ENCODE measurements at places on chromosomes 6 and 20.
A peak's percentile ranks its signal among the peaks of the same experiment; 100 is the strongest.

DNA sequence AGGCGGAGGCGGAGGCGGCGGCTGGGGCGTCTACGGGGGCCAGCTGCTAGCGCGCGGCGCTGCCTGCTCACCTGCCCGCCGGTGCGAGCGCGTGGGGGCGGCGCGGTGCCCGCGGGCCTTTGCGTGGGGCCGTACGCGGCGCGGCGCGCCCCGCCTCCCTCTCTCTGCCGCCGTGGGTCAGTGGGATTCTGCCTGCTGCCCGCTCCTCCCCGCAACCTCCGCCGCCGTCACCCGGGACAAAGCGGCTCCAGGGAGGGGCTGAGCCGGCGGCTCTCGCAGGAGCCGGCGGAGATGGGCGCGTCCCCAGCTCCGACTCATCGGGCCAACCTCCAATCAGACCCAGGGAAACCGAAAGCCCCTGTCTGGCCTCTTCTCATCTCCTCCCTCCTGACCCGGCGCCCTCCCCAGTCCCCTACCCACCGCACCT is at the start of gene RCAN2:
TSS of gene RCAN2 (minus strand) at position 249 of the 427 bp plus-strand sequence.
- DNase-seq, result peak; percentile 56

GRCh38 chr6:41813469-41813868 is 26.0 kb downstream of the TOMM6 start:
- DNase-seq, result no peak

DNA sequence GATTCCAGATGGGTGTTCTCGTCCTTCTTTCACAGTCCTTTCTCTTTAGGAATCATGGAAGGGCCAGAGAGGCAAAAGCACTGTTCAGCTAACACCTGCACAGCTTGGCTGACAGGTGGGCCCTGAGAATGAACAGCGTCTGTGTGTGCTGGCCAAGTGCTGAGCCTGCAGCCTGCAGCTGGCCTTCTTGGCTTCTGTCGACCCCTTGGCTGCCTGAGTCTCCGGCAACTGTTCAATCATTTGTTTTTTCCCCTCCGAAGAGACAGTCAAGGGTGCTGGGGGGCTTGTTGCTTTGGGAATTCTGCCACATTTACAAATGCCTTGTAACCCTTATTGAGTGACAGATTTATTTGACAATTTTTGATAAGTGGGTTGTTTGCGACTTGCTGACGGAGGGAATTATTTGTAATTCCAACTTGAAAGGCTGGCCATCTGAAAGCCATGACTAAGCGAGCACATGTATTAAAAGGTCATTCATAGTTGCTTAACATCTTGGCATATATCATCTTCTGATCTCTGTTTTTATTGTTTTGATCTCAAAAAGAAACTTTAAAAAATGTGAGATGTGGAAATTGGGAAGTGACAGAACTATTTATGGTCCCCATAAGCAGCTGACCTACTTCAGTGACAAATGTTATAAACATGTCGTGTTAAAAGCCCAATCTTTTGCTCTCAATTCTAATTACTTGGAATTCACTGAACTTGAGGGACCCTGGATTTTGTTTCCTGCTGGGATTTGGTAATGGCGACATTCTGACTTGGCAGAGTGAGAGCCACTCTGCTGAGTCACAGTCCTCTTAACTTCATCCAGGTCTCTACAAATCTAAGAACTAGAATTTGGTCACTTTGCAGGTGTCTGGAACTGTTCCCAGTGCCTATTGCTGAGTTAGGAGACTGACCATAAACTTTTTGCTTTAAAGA is 41.9 kb upstream of the FERMT1 start:
- DNase-seq, result no peak

- DNase-seq, result peak; percentile 18
Measured at GRCh38 chr6:121847806-121848522, 412.5 kb downstream of the GJA1 start.

GRCh38 chr20:61698598-61699494 is 366.8 kb downstream of the TAF4 start:
- no peak for DNase-seq

GRCh38 chr20:25300496-25301170 is 52.7 kb downstream of the PYGB start:
- no peak for DNase-seq

DNA sequence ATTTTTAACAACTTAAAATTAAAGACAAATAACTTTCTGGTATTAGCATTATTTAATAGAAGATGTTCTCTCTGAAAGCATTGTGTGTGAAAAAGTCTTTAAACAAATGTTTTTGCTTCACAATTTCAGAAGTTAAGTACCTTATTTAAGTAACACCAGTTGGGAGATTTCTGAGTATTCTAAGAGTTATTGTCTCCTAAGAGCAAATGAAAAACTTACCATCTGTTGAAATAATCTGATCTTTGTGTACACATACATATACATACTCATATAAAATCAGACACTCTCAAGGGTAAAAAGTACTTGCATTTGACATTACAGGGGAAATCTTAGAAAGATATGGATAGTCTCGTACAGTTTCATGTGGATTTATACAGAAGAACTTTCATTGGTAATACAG is 2.4 kb downstream of the BTBD3 start:
- no peak for DNase-seq

DNA sequence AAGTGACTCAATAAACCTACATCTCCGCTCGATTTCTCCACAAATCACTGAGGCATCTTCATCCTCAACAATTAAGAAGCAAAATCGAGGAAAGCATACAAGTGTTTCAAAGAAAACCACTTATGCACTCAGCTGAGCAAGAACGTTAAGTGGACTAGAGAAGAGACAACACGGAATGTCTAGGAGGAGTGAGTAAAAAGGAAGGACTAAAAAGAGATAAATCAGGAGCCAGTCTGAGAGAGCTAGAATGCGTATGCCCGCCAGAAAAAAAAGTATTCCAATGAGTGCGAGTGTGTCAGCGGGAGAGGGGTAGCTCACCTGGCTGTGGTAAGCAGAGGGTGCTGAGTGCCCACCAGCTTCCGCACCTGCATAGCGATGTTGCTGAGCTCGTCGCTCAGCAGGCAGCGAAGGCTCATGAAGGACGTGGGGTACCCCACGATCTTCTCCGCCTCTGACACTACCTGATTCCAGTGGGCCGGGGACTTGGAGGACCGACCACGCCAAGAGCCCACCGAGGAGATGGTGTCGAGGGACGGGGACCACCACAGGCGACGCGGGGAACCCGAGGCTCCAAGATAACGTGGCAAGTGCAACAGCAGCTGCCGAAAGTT is 587 bp downstream of the PDSS2 start:
- DNase-seq, result peak; percentile 68

DNA sequence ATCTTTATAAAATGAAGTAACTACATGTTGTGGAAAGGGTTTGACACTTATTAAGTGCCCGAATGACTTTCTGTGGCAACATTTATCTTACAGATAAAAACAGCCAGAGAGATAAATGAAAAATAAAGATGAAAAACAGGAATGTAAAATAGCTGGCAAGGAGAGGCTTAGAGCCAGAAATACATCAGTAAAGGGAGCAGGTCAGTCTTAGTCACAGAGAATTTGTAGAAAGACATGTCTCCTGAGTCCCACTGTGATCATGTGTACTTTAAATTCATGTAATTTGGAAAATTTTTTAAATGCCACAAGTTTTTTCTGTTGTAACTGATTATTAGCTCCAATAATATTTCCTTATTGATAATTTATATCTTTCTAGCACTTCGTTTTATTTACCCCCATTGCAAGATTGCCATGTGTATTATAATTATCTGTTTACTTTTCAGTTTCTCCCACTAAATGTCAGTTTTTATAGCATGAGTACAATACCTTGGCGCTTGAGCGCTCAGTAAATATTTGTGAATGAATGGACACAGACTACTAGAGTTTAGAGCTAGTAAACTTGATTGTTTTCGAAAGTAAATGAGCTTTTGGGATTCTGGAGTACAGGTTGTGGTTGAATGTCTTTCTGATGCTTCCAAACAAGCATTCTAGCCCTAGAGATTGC is 15.2 kb downstream of the TAB2 start:
- DNase-seq, result no peak

DNA sequence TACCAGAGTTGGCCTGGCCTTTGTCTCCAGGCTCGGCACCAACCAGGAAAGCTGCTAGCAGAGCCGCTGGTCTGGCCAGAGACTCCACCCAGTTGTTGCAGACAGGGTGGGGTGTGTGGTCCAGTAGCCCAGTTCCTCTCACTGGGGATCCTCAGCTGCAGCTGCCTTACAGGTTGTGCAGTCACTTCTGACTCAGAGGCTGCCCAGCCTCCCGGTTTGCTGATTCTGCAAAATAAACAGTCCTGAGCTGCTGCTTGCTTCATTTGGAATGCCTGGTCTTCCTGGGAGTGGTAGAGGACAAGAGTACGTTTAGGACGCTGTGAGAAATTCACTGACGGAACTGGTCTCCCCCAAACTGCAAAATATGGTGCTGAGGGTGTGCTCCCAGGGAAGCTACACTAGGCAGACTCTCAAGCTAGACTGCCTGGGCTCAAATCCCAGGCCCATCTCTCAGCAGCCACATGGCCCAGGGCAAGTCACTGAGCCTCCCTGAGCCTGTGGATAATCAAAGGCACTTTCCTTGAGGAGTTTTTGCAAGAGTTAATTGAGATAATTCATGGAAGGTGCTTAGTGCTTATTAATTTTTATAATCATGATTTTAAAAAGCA is 246.1 kb downstream of the TFAP2C start:
- no peak for DNase-seq

DNA sequence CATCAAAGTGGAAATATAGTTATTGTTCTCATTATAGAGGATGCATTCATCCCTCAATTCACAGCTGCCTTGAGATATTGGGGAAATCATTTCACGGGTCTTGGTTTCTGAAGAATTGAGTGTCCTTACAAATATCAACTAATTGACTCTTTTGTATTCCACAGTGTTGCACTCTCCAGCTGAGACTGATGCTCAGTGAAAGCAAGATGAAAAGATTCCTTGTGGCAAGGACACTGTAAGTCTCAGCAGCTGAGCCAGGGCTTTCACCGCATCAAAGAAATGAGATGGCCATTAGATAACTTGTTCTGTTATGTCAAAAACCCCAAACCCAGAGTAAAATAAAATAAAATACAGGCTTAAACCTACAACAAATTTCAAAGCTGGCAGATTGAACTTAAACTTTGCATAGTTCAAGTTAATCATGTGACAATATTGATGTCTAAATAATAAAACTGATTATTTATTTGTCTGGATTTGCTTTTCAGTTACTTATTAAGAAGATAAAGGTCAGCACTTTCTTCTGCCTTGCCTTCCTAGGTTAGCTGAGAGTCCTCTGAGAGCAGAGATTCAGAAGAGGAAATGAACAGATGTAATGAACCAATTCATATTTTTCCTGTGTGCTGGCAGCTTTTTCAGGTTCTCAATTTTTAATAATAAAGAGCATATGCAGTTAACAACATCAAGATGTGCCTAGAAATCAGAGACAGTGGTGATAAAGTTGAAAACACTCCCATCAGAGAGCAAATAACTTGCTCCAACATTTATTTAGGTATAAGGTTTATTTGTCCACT is 82.4 kb upstream of the SMLR1 start:
- no peak for DNase-seq

DNA sequence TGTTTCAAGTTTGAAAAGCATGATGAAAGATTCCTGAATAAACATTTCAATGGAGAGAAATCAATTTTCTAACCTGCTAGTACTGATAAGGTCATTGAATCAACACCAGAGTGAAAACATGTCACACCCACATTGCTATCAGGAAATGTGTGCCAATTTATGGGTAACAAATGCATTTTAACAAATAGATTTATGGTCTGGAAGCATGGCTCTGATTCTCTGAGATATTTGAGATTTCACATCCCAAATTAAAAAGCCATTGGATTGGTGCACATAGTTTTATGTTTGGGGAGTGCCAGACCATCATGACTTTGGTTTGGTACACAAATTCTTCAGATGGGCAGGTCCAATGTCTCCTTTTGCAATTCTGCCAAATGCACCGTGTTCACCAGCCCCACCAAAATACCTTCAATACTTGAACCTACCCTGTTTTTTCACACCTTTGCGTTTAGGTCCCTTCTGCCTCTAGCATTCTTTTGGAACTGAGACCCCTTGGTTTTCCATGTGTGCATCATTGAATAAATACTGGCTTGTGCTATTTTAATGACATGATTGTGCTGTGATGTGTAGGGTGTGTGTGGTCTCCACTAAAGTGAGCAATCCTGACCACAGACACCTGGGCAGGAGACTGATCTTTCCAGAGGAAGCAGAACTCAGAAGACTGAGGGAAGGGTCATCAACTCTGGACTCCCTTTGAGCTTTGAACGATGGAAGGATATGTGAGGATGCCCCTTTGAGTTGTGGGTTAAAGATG is 20.4 kb downstream of the IL20RA start:
- DNase-seq, result no peak
